ENCODE measurements at places on chromosomes 3 and 15. TPM values are rescaled to one million over a fixed set of nuclear protein-coding genes. Genes with fewer than 3 reads are reported as not detected.

- no peak for DNase-seq
These were observed 277.1 kb downstream of the MAGI1 start for GRCh38 chr3:65761446-65762234.

- DNase-seq: no peak
These were observed 7.7 kb downstream of the COMMD2 start for GRCh38 chr3:149744606-149745005.

DNA sequence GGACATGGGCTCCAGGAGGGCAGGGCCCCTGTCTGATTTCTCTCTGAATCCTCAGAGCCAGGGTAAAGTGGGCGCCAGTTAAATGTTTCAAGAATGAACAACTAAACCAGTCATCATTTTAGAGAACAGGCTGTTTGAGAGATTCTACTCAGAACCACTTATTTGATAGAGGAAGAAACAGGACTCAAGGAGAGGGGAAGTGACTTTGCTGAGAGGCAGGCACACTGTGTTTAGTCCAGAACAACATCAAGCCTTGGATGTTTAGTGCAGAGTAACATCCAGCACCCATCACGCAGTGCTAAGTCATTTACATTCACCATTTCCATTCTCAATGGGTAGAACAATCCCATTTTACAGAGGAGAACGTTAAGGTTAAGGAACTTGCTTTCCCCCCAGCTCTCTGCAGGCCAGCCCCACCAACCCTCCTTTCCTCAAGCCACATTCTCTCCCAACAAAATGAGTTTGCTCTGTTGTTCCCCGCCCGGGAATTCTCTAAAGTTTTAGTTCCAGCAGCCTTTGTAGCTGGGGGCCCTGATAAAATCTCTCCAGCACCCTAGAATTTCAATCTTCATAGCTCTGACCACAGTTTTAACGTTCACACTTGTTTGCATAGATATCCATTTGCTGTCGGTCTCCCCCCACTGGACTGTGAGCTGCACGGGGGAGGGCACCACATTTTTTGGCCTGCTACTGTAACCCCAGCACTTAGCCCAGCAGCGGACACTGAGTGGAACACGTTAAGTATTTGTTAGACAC lies 962 bp downstream of the NMNAT3 start:
- DNase-seq: no peak

GRCh38 chr15:67897646-67898339 lies 57.9 kb upstream of the RNU6-1 start:
- no peak for DNase-seq

DNA sequence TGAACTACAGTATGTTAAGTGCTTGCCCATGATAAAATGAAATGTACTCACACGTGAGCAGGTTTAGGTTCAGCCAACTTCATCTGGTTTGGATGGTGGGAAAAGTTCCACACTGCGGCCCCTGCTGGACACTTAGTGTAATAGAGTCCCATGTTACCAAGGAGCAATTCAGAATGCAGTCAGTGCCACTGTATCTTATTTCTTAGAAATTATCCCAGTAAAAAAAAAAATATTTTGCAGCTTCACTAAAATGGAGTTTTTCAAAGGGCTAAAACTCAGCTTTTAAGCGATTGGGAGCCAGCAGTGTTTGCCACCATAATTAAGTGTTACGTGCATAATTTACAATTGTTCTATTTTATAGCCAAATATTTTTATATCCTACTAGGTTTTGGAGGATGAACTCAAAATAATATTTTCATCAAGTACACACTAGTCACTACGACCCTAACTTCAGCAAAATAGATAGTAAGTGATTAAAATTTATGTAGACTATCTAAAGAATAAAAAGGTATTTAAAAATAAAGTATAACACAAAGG lies 371.7 kb upstream of the GBE1 start:
- peak; percentile 90 for DNase-seq

GRCh38 chr15:69891070-69891536 lies 206.6 kb downstream of the TLE3 start:
- no peak for DNase-seq

- DNase-seq: no peak
These were observed 55.3 kb upstream of the VILL start for GRCh38 chr3:37935290-37935668.

DNA sequence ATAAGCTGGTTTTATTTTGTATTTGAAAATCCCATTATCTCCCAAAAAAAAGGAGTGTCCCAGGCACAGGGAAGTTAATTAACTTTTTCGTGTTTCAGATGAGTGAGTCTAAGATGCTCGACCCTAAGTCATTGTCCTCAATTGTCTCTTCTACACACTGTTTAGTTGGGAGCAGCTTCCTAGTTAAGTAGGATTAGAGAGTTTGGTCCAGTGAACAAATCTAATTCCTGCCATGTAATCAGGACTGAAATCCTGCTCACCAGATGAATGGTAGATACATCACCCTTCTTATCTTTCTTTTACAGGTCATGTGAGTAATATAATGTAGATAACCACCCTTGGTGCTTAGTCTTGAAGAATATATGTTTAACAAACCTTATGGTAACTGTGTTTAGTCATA lies 228.9 kb upstream of the MANF start:
- DNase-seq: no peak

- DNase-seq: peak; percentile 86
These were observed 42.1 kb downstream of the SEMA3G start for GRCh38 chr3:52402706-52403270.

GRCh38 chr15:57529748-57530147 lies 62.0 kb upstream of the MYZAP start:
- DNase-seq: no peak

DNA sequence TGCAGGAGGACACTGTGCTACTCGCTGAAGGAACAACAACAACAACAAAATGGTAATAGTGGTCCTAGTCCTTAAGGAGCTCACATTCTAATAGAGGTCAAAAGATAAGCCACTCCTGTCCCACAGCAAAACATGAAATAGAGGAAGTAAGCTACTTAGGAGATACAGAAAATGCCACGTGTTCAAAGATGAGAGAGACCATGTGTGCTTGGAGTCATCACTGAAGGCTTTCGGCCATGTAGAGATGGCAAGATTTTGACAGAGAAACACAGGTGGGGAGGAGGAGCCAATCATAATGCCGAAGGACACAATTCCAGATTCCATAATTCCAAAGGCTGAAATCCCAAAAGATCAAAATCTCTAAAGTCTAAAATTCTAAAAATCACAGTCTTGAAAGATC lies 24.8 kb upstream of the RIOX2 start:
- DNase-seq: no peak

- no peak for DNase-seq
These were observed 193.8 kb downstream of the ZBTB20 start for GRCh38 chr3:114953215-114953799.

DNA sequence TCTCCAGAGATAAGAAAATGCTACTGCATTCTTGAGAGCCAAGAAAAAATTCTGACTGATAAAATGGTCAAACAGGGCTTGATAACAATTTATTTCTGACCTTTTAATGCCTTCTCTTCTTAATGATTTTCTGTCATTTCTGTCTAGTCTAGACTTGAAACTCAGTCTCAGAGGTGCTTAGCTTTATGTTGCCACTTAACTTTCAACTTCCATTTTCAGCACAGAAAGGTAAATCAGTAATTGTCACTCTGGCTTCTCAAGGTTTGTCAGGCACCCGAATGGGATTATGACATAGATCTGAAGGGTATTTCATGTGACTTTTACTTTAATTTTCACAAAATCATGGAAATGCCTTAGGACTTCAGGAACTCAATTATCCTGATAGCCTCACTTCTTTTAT lies 155.4 kb upstream of the GBE1 start:
- no peak for DNase-seq

DNA sequence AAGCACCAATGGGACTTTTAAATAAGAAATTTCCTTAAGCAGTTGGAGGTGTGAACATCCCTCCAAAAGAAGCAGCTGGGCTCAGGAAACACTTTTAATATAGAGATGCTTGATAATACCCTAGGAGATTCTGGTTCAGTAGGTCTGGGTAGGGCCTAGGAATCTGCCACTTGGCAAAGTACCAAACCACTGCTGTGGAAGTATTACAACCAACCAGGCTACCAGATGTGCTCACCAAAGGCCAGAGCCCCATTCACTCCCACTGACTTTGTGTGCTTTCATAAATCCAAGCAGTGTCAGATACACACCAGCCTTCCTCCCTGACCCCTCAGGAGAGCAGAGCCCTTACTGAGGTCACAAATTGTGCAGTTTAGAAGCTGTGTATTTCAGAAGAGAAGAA lies 162.6 kb downstream of the CCNL1 start:
- no peak for DNase-seq

GRCh38 chr3:175502155-175502554 lies 643.0 kb downstream of the NAALADL2 start:
- no peak for DNase-seq

- DNase-seq: no peak
These were observed 9.9 kb downstream of the BCL6 start for GRCh38 chr3:187735383-187735782.

- DNase-seq: no peak
These were observed 61.4 kb upstream of the ARHGEF26 start for GRCh38 chr3:154059833-154060232.

DNA sequence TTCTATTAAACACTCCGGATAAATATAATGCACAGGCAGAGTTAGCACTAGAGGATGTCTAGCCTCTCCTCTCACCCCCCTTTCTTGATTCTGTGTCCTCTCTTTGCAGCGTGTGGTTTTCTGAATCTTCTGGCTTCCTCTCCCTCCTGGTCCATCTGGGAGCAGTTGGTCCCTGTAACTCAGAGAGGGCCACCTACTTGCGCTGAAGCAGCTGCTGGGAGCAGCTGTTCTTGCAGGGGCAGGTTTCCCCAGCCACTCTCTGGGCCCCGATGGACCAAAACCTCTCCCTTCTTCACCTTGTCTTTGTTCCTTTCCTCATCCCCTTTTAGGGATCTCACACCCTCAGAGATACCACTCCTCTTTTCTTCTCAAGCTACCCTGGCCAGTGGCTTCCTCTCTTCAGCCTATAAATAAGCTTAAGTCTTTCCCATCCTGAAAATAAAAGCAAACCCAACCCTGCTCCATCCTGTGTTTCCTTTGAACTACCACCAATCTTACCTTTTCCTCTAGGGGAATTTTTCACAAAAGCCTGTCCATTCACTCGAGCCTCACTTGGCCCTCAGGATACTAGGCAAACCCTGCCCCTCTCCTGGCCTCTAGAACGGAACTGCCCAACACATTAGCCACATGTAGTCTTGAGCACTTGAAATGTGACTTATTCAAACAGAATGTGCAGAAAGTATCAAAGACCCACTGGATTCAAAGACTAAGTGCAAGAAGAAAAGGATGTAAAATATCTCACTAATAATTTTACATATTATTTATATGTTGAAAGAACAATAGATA lies 59.7 kb downstream of the STARD5 start:
- peak; percentile 62 for DNase-seq

DNA sequence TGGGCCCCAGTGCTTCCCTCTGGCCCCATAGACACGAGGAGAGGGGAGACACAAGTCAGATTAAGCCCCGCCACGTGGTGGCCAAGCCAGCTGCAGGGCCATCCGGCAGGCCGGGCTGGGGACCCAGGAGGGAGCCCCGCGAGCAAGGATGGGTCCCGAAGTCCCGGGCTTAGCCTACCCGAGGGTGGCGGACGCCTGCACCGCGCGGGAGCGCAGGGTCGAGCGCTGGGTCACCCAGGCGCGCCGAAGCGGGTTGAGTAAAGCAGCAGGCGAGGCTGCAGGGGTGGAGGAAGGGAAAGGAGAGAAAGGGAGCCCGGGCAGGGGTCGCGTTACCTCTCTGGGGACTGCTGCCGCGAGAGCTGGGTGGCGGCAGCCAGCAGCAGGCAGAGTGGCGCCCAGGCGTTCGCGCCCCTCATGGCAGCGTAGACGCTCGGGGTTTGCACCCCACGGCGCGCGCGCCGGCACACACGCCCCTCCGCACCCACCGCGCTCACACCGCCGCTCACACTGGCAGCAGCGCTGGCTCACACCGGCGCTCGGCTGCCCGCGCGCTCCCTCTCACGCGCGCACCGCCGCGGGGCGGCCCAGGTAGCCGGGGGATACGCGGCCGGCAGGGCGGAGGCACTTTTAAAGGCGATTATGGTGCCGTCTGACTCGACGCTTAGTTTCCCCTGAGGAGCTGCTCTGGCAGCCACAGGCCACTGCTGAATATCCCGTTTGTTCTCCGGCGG lies at the start of gene PCOLCE2:
TSS of gene PCOLCE2 (minus strand) at position 603 of the 731 bp plus-strand sequence. CDS start at position 416, 187 bp downstream.
- no peak for DNase-seq

DNA sequence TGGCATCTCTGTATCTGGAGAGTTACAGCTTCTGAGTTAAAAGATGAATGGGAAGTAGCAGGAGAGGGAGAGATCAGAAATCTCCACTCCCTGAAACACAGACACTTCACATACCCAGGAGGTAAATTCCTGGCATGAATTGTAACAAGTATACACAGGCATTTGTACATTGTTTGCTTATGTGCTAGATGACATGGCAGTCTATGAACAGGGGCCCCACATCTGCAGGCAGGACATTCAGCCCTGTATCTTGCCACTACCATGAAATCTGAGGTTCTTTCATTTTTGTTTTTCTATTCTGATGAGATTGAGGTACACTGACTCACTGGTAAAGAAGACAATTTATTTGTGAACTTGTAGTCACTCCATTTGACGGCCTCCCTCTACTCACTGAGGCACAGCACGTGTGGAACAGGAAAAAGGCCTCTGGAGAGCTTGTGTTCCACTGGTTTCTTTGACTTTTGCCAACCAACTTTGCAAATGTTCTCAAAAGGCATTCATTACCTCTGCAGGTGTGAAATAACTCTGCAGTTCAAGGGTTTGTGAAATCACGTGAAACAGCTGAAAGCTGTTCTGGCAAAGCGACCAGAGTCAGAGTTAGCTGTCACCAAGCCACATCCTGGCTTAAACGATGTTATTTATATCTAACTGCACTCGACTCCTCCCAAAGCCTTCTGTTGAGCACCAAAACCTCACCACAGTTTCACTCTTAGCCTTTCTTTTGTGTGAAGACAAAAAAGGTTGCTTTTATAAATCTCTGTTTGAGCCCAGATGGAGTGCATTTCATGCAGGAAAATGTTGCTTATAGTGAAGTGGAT lies 401.3 kb upstream of the CFAP20DC start:
- peak; percentile 23 for DNase-seq

GRCh38 chr3:52428151-52429005 lies 16.5 kb downstream of the SEMA3G start:
- DNase-seq: peak; percentile 67

GRCh38 chr15:74158855-74159650 lies 14.5 kb upstream of the ISLR start:
- no peak for DNase-seq

- DNase-seq: no peak
These were observed 7.5 kb downstream of the MYNN start for GRCh38 chr3:169780742-169781141.

Gene CHST2
- total RNA-seq: 2.2 TPM

Gene BOC
- 72.9 TPM for total RNA-seq

Gene TGM5
- 98.2 TPM for total RNA-seq

Gene HEMK1
- total RNA-seq: 2.9 TPM

Gene CD200R1
- total RNA-seq: 1.1 TPM

Gene GCSAM
- total RNA-seq: 1.8 TPM

Gene RFTN1
- 25.5 TPM for total RNA-seq

Gene PEX11A
- total RNA-seq: 8.8 TPM

Gene PLA2G4B
- total RNA-seq: 85.3 TPM

Gene ESYT3
- total RNA-seq: 45.0 TPM

Gene P4HTM
- total RNA-seq: 23.4 TPM

Gene GOLGA6D
- 1.3 TPM for total RNA-seq

Gene LCTL
- total RNA-seq: not detected

Measured in lower leg skin (tissue), 4 donors.